ENCODE measurements at places on chromosomes 13 and 19. TPM values are rescaled to one million over a fixed set of nuclear protein-coding genes. Genes with fewer than 3 reads are reported as not detected.

DNA sequence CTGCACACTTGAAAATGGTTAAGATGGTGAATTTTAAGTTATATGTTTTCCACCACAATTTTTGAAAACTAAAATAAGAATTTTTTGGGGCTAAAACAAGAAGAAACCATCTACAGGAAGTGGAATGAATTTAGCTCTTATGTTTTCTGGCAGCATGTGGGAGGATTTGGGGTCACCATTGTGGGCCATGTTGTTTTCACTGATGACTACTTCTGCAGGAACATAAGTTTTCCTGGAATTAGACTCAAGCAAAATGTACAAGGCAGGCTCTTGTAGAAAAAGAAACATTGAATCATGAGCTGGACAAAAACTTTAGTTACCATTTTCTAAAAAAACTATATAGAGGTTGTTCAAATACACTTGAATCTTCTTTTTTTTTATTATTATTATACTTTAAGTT lies 125.3 kb upstream of the C1QTNF9B start:
- DNase-seq = no peak

- no peak for DNase-seq
Observed at GRCh38 chr19:51439021-51439465, 19.2 kb downstream of the SIGLEC8 start.

DNA sequence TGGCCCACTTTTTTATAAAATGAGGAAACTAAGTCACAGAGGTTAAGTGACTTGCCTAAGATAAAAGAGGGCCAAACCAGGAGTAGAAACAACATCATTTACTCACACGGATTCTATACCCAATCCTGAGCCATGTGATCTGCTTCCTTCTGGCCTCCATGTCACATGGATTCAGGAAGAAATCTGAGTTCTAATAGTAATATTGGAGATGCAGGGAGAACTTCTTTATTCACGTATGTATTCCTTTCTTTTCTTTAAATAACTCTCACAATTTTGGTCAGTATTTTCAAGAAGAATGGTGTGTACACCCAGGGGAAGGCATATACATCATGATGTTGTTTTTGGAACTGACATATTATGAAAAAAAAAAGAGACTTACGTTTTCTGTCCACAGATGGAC lies 1.8 kb downstream of the POSTN start:
- no peak for DNase-seq

DNA sequence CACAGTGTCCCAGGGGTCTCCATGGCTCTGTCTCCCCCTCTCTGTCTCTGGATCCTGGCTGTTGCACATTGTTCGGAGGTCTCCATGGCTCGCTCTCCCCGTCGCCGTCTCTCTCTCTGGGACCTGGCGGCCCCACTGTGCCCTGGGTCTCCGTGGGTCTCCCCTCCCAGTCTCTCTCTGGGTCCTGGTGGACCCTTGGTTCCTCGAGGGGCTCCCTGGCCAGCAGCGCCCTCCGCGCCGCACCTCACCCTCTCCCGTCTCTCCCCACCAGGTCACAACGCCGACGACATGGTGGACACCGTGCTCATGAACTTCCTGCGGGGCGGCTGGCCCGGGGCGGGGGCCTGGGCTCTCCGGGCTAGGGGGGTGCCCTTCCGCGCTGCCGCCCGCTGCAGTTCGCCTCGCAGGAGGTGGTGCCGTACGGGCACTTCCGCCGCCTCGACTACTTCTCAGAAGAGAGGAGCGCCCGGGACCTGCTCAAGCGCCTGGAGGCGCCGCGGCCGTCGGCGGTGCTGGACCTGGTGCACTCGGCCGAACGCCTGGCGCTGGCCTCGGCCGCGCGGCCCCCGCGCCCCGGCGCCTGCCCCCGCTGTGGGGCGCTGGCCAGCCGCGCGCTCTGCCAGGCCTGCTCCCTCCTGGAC lies 29.1 kb downstream of the SIGLEC5 start:
- DNase-seq = no peak

GRCh38 chr13:46288570-46289259 lies 77.0 kb downstream of the LRRC63 start:
- peak; percentile 39 for DNase-seq

Gene ERICH6B
- not detected for polyA plus RNA-seq

DNA sequence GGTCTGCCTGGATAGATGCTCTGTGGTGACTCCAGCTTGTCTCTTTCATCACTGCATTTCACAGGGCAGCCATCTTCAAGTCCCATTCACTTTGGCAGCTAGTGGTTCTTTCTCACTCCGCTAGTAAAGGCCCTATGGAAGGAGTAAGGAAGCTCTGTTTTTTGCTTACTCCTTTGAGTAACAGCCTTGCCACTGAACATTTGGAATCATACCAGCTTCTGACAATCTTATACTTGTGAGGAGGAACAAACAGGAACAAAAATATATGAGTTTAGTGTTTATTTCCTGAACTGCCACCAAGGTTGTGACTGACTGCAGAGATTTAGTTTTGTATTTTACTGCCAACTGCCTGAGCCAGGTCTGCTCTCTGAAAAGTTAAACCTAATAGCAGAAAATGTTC lies 38.7 kb downstream of the KCTD4 start:
- DNase-seq = no peak

- DNase-seq = peak; percentile 99
Observed at GRCh38 chr19:35717665-35718344, at the start of gene KMT2B. KMT2B (plus strand) TSS chr19:35718003; CDS start chr19:35718019, 16 bp downstream.

DNA sequence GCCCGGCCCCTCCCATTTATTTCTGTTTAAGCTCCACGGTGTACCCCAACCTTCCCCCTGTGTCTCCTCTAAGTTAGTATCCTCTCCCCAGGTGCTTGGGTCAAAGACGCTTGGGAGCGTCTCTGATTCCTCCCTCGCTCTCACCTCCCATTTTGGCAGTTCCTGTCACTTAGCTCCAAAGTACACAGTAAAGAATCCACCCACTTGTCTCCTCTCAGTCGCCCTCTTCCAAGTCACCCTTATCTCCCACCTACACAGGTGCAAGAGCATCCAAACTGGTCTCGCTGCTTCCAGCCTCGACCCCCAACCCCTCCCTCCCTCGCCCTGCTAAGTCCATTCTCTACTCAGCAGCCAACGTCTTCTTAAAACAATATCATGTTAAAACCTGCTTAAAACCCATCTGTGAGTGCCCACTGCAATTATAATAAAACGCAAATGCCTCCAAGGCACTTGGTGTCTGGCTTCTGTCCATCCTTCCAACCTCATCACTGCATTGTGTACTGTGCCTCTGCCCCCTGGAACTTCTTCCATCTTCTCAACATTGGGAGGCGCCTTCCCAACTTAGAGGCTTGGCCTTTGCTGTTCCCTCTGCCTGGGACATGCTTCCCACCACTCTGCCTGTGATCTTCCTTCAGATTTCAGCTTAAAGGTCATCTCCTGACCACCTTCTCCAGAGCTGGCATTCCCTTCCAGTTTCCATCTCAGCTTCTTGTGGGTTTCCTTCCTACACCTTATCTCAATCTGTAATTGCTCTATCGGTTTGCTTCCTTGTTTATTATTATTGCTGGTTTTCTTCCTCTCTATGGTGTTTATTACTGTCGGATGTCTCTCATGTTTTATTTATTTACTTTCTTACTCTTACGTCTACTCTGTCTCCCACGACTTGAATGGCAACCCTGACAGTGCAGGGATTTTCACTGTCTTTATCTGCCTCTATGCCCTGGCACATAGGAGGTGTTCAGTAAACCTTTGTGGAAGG lies 9.5 kb upstream of the KLK14 start:
- DNase-seq = no peak

DNA sequence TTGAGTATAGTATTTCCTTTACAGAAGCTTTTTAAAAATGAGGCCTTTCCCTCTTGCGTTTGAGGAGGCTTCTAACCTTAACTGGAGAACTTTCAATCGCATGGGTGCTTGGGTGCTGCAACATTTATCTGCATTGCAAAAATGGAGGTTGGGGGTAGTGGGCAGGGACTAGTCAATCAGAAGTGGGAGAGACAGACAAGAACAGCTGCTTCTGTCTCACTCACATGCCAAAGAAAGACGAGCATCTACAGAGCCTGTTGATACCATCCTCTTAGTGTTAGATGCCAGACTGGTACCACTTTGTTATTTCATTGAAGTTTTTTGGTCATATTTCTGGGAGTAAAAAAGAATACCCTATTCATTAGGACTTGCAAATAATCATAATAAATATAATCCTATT lies 1292.2 kb downstream of the UQCRFS1 start:
- DNase-seq = no peak

Gene KLK15
- not detected for polyA plus RNA-seq

DNA sequence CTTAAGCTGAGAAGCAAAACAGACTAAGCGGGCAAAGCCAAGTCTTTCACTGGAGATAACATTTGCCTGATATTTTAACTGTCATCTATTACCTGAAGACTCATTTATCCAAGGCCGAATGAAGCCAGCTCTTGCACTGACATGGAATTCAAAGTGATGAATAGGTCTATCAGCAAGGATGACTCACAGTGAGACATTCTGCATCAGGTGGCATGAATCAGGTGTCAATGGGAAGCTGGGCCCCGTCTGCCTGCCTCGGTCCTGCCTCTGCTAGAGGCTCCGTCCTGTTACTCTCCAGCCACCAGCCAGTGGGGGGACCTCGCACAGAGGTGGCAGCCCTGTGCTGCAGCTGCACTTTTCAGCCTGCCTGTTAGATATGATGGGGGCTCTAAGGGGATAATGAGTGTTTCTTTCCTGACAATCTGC lies 23.5 kb downstream of the STARD13 start:
- DNase-seq = no peak

- no peak for DNase-seq
Observed at GRCh38 chr13:97281028-97281427, 58.9 kb downstream of the MBNL2 start.

- no peak for DNase-seq
Observed at GRCh38 chr13:48578516-48579164, 45.8 kb upstream of the RCBTB2 start.

DNA sequence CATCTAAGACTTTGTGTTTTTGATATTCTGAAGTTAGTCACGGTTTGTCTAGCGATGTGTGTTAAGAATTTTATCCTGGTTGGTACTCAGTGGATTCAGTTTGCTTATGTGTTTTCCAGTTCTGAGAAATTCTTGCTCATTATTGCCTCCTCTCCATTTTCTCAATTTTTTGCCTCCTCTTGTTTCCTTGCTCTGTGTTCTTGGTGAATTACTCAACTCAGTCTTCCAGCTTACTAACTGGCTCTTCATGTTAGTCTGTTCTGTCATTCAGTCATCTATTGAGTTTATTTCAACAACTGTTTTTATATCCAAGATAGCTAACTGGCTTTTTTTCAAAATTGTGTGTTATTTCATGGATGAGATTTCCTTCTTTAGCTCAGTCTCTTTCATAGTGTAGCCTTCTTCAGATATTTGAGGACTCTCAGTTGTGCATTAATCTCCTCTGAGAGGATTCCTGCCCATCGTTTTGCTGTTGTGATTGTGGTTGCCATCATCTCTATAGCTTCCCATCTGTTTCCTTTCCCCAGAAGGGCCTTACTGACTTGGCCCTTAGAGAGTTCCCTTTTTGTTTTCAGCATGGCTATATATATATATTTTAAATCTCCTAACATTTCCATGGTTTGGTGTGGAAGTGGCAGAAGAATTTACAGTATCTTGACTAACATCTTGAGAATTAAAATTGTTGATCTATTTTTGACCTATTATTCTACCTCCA lies 6.2 kb downstream of the SETDB2 start:
- no peak for DNase-seq

DNA sequence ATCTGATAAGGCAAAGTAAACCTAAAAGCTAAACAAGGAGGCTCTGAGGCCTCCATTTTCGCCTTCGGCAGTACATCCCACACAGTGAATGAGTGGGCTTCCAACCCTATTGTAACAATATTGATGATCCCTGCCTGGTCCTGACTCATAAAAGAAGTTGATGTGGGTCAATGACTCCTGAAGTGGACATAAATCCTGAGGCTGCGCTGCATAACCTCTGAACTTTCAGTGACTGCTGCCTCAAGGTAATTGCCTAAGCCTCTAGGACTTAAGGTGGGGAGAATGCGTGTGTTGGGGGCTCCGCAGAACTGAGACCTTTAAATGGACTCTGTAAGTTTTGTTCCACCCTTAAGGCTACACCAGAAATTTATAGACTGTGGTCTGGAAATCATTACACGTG lies 42.6 kb downstream of the SIAH3 start:
- DNase-seq = no peak

- DNase-seq = no peak
Observed at GRCh38 chr19:45151320-45151719, 9.5 kb downstream of the NKPD1 start.

Gene PNPLA6
- 90.5 TPM for polyA plus RNA-seq

Gene LGALS4
- 0.58 TPM for polyA plus RNA-seq

Gene TRPM4
- polyA plus RNA-seq = 16.9 TPM

DNA sequence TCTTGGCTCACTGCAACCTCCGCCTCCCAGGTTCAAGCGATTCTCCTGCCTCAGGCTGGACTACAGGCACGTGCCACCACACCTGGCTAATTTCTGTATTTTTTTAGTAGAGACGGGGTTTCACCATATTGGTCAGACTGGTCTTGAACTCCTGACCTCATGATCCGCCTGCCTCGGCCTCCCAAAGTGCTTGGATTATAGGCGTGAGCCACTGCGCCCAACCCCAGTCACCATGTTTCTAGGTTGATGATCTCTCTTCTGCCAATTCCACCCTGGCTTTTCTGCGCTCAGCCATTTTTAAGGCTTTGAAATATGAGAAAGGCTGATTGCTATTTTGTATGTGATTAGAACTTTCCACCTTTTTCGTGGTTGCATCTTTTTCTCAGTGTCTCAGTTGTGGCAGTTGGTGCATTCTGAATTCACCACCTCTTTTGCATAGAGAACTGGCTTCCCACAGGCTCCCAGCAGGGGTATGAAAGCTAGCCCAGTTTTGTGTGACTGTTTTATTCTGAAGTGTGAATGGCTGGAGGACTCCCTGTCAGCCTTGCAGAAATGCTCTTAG lies 15.5 kb downstream of the CEACAM1 start:
- no peak for DNase-seq

Gene RETN
- not detected for polyA plus RNA-seq

Gene NTF4
- polyA plus RNA-seq = 1.6 TPM

DNA sequence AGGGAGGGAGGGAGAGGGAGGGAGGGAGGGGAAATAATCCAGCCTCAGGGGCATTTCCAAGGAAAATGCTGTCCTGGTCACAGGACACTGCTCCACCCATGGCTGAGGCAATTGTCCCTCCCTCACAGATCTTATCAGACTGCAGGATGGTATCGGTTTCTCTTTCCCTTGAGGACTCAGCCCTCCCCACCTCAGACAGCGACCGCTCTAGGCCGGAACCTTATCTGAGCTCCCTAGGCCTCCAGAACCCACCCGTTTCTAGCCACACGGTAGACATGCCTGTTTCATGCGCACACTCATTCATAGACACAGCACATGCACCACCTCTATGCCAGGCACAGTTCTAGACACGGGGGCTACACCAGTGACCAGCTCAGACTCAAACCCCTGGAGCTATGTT lies 10.0 kb upstream of the IZUMO2 start:
- no peak for DNase-seq

- DNase-seq = no peak
Observed at GRCh38 chr13:28630869-28631268, 28.1 kb upstream of the POMP start.
